Activated CD4-positive, alpha-beta T cell treated with anti-CD3 and anti-CD28 coated beads, Interleukin-2, amount 50 U/mL, for 4 hours (primary cell): ENCODE measurements at places on chromosomes 16 and 17.

GRCh38 chr16:31010585-31011325 lies at the start of gene STX1B:
TSS of gene STX1B (minus strand) at chr16:31010638. CDS start at chr16:31010396, 242 bp downstream.
- DNase-seq: peak; percentile 52

GRCh38 chr17:75843577-75844529 lies at the start of gene UNC13D:
TSS of gene UNC13D (minus strand) at chr17:75844404. CDS start at chr17:75844337, 67 bp downstream.
- peak; percentile 45 for DNase-seq

DNA sequence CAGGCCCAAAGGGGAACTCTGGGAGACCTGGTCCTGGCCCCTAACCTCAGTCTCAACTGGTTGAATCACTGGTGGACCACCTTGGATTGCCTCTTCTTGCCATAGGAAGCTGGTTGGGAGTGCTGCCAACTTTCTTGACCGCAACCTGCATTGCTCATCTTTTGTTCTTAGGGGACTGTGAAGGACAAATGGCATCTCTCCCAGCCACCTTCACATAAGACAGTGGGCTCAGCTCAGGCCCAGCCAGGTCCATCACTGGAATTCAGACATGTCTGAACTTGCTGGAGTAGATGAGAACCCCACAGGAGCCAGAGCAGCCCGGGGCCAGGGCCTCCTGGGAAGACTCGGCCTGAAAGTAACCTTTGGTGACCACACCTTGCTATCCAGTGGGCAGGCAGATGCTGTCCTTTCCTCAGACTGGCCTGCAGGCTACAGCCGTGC lies 18.8 kb downstream of the ADORA2B start:
- no peak for DNase-seq

DNA sequence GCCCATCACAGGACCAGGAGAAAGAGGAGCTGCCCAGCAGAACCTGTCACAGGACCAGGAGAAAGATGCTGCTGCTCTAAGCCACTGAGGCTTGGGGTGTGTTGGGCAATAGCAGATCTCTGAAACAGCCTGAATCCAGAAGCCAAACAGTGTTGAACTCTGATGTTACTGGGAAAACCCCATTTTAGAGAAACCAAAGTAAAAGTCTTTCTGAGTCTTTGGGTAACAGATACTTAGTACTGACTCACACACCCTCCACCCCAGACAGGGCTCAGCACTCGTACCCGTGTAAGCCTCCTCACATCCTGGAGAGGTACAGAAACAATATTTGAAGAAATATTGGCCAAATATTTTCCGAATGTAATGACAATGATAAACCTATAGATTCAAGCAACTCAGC lies 82.8 kb upstream of the GNG13 start:
- DNase-seq: no peak

GRCh38 chr16:54503011-54503855 lies 216.6 kb upstream of the IRX3 start:
- DNase-seq: no peak

DNA sequence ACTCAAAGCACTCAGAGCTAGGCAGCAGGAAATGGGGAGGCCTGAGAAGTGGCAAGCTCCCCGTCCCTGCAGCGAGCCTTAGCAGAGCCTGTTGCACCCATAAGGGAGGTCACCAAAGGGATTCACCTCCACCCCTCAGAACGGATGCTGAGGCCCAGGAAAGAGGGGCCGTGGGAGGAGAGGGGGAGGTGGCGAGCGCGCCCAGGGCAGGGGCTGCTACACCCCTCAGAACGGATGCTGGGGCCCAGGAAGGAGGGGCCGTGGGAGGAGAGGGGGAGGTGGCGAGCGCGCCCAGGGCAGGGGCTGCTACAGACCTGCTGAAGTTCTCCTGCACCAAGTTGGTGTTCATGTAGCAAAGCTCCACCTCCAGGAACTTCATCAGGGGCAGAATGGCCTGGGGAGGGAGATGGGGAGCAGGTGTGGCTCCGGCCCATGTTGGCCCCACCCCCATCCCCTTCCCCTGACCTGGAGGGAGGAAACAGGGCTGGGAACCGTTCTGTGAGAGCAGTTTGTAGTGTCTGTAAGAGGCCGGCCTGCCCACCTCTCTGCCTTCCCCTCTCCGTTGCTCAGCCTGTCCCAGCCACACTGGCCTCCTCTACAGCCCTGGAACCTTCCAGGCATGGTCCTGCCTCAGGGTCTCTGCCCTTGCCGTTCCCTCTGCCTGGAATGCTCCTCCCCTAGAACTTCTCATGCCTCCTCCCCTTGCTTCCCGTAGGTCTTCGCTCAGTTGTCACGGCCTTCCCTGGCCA lies 11.4 kb downstream of the UNC13D start:
- DNase-seq: peak; percentile 12

GRCh38 chr17:82070611-82071010 lies 5.0 kb upstream of the DUS1L start:
- DNase-seq: no peak

- DNase-seq: peak; percentile 41
Measured at GRCh38 chr16:23952128-23952970, 116.6 kb downstream of the PRKCB start.

DNA sequence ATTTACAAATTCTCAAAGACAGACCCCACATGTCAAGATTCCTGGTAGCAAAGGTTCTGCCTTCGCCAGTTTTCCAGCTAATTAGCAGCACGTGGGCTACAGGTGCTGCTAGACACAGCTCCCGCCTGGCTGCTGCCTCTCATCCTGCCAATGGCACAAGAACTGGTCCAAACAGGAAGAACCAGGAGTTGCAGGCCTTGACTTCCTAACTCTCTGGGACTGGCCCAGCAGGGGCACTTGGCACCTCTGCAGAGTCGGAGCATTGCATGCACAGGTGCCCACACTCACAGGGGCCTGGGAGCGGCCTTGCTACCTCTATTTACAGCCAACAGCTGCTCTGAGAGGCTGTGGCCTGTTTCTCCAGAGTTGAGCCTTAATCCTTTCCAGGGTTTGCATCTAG lies 39.6 kb downstream of the TK2 start:
- DNase-seq: no peak

- DNase-seq: no peak
Measured at GRCh38 chr17:81641825-81642489, 5.0 kb downstream of the TSPAN10 start.

- DNase-seq: peak; percentile 77
Measured at GRCh38 chr17:40531051-40531991, 29.9 kb upstream of the TNS4 start.

- DNase-seq: no peak
Measured at GRCh38 chr16:78323315-78323714, 223.9 kb downstream of the WWOX start.

GRCh38 chr16:48811478-48811877 lies 201.5 kb upstream of the N4BP1 start:
- no peak for DNase-seq

- DNase-seq: no peak
Measured at GRCh38 chr16:84326545-84326944, 31.9 kb downstream of the WFDC1 start.

GRCh38 chr17:57514614-57515013 lies 230.5 kb downstream of the CCDC182 start:
- DNase-seq: no peak

GRCh38 chr17:62619417-62620155 lies 7.9 kb upstream of the MRC2 start:
- DNase-seq: no peak

DNA sequence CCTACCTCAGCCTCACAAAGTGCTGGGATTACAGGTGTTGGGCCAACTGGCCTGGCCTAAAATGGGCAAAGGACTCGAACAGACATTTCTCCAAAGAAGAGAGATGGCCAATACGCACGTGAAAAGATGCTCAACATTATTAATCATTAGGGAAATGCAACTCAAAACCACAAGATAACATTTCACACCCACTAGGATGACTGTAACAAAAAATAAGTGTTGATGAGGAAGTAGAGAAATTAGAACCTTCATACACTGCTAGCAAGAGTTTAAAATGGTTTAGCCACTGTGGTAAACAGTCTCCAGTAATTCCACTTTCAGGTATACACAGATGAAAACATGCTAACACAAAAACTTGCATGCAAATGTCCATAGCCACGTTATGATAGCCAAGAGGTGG lies 5.7 kb downstream of the TMED6 start:
- no peak for DNase-seq

DNA sequence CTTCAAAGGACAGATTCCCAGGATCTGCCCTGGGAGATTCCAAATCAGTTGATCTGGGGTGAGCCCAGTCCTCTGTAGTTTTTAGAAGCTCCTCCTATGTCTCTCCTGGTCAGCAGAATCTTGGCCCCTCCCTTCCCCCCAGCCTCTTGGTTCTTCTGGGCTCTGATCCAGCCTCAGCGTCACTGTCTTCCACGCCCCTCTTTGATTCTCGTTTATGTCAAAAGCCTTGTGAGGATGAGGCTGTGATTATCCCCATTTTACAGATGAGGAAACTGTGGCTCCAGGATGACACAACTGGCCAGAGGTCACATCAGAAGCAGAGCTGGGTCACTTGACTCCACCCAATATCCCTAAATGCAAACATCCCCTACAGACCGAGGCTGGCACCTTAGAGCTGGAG lies 840 bp upstream of the CDH5 start:
- DNase-seq: no peak

GRCh38 chr17:30021708-30022317 lies 80.4 kb downstream of the EFCAB5 start:
- DNase-seq: peak; percentile 9

- no peak for DNase-seq
Measured at GRCh38 chr17:81065500-81065899, 30.5 kb downstream of the BAIAP2 start.

DNA sequence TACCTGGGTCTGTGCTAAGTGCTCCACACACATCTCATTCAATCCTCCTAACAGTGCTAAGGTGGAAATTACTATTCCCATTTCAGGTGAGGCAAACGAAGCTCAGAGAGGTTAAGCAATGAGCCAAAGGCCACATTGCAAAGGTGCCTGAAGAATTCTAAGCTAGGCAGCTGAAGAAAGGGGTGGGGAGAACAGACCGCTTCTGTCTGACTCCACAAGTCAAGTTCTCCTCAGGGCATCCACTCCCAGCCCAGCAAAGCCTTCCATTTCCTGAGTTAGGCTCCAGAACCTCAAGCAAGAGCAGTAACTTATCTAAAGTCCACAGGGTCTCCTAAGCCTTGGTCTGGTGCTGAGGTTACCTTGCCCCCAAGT lies 27.0 kb upstream of the MRPS23 start:
- DNase-seq: no peak
